ENCODE measurements at places on chromosomes 11 and 22.

DNA sequence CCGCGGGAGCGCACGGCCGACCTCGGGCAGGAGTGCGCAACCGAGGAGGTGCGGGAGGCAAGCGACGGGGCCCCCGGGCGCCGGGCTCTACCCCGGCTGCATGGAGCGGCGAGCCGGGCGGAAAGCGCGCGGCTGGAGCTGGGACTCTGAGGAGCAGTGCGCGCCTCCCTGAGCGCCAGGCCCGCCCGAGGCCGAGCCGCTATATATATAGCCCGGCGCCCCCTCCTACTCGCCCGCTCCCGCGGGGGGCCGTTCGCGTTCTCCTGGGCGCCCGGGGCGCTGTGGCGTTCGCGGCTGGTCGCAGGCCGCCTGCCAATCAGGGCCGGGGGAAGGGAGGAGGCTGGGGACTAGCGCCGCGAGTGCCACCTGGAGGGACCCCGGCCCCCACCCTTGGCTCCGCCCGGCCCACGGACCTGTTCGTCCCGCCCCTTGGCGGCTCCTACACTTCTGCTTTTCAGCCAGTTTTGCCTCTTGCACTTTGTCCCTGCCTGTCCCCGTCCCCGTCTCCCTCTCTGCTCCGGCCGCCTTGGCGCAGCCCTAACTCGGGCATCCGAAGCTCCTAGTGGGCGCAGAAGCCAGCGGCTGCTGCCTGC, at the start of gene FGF4:
FGF4 (minus strand) TSS at position 179 of the 593 bp plus-strand sequence. CDS start 257 bp downstream, outside the sequence.
- no peak for DNase-seq

DNA sequence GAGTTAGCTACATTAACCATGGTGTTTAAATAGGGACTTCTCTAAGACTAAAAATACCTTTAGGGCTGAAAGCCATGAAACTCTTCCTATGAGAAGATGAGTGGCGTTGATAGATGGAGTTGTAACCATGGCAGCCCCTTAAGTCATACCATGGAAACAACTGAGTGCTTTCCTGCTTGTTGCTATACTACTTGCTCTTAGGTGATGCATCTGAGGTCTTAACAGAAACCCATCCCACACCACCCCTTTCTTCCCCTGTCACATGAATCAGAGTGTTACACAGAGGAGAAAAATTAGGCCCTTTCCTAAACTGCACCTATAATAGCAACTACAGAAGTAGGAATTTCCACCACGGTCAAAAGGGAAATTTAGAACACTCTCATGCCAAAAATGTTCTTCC, 64.3 kb upstream of the ZC3H12C start:
- DNase-seq, result no peak

DNA sequence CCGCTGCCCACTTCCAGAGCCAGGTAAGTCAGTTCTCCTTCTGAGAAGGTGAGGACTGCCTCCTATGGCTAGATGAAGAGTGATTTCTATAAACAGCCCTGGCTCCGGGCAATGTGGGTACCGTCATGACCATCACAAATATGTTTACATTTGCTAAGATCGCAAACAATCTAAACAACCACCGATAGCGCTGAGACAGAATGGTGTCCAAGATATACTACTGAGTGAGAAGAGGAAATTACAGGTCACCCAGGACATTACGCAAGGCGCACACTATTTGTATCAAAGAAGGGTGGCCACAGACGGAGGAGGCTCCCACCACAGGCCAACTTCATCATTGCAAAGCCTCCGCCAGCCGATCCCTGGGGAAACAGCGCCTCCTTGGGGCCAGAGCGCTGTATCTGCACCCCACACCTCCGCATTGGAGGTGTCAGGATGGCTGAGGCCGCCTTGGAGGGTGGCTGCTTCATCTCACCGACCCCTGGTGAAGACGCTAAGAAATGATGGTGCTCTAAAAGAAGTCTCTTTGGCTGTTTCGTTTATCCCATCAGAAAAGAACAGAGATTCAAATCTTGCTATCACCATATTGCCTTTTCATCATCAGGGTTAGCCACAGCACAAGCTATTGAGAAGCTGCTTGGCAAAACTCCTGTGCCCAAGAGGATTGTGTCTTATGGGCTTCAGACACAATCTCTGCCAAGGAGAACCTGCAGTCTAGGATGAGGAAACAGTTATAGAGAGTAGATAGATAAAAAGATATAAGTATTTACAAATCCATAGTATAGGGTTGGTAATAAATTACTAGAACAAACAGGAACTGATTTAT, 12.3 kb upstream of the ASRGL1 start:
- DNase-seq, result no peak

DNA sequence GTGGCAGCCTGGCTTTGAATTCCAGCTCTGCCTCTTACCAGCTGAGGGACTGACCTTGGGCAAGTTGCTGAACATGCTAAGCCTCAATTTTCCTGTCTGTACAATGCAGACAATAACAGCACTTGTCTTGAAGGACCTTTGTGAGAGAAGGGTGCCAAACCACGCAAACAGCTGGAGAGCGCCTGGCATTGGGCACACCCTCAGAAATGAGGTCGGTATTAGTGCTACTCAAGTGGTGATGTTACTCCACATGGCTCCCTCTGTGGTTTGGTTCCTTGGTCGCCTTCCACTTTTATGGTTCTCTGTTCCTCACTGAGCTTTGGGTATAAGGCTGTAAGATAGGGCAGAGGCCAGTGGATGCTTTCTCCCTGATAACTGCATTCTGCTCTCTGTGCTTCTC, 8.2 kb downstream of the UBASH3B start:
- no peak for DNase-seq

DNA sequence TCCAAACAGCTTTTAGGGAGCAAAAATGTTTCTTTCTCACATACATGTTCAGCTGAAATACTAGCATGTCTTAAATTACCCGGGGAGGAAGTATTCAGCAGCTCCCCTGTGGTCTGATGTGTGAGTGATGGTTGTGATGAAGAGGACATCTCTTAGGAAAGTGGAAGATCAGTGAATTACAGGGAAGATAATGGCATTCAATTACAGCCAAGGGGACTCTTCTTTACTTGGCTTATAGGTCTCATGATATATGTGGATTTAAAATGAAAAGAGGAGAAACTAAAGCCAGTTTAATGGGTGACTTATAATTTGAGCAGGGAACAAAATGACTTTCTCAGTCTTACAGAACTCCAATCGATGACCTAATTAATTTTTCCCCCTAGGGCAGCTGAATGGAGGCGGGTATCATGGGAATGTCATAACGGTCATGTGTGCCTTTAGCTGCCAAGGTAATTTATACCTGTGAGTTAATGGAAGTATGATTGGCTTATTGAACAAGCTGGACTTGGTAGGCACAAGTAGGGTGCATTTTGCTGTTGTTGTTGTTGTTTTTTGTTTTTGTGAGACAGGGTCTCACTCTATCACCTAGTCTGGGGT, 198.8 kb downstream of the HIPK3 start:
- no peak for DNase-seq

GRCh38 chr11:952406-953385, 27.0 kb downstream of the AP2A2 start:
- DNase-seq, result no peak

- DNase-seq, result no peak
Measured at GRCh38 chr22:43449205-43449830, 37.5 kb downstream of the MPPED1 start.

- DNase-seq, result no peak
Measured at GRCh38 chr11:70122490-70123198, 44.5 kb downstream of the ANO1 start.

DNA sequence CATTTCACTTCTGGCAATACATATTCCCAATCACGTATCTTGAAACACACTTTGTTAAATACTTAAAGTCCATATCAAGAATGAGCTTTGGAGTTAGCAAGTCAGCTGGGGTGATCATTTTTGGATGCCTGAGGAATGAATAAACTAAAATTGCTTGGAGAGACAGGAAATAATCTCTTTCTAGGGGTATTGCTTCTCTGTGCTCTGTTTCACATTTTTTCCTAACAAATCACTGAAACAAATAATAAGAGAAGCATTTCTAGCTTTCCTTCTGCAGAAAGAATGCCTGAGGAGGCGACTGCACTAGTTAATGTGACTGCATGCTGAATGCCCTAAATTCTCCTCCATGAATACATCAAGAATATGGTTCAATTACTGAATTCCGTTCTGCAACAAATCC, 541.4 kb upstream of the CCDC90B start:
- DNase-seq, result no peak

DNA sequence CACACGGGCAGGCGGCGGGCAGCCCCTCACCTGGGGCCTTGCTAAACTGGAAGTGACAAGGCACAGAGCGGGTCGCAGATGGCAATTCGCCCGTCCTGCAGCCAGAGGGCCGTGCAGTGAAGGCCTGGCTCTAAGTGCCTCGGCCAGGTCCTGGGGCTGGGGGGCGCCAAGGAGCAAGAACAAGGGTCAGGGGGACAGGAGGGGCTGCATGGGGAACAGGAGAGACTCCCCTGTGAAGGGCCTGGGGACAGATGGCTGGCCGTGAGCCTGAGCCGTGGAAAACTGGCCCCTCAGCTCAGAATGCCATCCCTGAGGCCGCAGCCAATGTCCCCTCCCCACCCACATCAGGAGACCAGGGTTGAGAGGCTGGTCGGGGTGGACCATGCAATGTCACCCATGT, 60.0 kb downstream of the RTL6 start:
- no peak for DNase-seq

DNA sequence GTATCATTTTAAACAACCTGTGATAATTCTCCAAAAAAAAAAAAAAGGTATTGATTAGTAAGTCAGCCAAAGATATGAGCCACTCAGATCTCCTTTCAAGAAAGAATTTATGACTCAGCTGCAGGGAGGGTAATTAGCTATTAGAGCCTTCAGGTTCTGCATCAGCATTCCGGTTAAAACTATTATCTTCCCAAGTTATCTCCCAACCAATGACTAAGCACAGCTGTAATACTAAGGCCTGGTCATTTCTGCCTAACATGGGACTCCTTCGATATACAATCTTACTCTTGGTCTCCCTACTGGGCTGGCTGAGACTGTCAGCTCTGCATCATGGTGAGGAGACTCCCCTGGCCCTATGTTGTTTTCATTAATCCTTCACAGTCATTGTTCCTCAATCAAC, 60.4 kb downstream of the SBF2 start:
- no peak for DNase-seq

GRCh38 chr11:10305964-10306918, 1.4 kb downstream of the ADM start:
- DNase-seq, result no peak

GRCh38 chr11:117563556-117563955, 233.5 kb downstream of the DSCAML1 start:
- no peak for DNase-seq

DNA sequence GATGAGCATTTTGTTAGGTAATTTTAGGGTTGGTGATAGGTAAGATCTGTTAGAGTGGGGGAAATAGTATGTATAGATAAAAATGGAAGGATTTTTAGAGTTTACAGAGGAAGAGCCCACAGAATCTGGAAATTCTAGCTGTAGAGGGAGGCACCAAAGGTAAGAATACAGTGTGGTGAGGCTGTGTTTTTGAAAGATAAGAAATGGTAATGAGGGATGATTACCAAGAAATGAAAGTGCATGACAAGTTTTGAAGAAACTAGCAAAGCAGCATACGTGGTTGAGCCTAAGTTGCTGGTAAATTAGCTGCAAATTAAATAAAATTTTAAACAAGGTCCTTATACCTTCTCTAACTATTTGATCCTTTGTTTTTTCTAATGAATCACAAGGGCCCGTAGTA, 14.6 kb upstream of the RASSF10 start:
- no peak for DNase-seq

GRCh38 chr11:2869134-2869526, 16.4 kb downstream of the CDKN1C start:
- no peak for DNase-seq

DNA sequence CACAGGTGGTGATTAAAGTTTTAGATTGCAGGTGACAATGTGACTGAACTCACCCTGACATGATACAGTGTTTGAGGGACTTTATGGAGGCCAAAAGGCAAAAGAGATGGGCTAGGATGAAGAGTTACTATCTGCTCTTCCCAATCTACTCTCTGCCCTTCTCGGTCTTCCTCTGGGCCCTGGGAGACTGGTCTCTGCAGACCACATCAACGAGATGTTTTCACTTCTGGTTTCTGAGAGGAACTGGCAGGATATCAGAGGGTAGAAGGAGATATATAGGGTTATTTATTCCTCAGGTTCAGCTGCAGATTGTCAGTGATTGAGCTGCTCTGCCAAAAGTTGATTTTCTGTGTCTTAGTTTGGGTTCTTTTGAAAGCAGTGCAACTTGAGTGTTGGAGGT, 32.4 kb upstream of the CD44 start:
- DNase-seq, result no peak

DNA sequence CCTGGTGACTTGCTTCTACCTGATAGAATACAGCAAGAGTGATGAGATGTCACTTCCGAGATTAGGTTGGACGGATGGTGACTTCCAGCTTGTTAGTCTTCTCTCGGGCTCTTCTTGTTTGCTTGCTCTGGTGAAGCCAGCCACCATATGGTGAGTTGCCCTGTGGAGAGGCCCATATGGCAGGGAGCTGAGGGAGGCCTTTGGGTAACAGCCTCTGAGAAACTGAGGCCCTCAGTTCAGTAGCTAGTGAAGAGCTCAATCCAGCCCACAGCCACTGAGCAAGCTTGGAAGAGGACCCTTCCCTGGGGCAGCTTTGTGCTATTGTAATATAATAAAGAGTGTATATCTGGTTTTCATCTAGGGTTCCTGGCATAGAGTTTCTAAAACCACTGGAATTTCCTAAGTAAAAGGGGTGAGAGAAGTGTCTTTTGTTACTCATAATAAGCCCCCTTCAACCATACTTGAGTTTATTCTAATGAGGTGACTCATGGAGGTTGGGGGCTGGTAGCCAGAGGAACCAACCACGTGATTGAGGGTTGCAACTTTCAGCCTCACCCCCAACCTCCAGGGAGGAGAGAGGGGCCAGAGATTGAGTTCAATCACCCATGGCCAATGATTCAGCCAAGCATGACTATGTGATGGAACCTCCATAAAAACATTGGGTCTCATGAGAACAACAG, 8.0 kb upstream of the TPCN2 start:
- DNase-seq, result no peak

DNA sequence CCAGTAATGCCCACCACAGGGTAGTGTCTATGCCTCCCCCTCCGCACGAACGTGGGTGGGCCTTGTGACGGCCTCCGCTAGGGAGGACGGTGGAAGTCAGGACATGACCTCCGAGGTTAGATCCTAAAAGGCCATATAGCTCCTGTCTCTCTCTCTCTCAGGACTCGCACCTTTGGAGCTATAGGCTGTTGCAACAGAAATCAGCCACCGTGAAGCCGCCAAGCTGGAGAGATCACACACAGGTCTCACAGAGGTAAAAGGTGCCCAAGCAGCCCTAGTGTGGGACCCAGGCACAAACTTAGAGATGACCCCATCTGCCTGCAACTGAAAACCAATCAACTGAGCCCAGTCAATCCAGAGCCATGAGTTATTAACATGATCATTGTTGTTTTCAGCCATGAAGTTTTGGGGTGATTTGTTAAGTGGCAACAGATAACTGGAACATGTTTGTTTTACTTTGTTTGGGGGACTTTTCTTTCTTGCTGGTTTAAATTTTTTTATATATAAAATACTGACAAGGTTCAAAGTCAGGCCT, 7.4 kb upstream of the NAP1L4 start:
- DNase-seq, result no peak

Measured in stimulated activated CD8-positive, alpha-beta memory T cell treated with anti-CD3 and anti-CD28 coated beads, Interleukin-15, amount 100 ng/mL, for 24 hours (primary cell).